ENCODE measurements at places on chromosomes 12 and 14.

DNA sequence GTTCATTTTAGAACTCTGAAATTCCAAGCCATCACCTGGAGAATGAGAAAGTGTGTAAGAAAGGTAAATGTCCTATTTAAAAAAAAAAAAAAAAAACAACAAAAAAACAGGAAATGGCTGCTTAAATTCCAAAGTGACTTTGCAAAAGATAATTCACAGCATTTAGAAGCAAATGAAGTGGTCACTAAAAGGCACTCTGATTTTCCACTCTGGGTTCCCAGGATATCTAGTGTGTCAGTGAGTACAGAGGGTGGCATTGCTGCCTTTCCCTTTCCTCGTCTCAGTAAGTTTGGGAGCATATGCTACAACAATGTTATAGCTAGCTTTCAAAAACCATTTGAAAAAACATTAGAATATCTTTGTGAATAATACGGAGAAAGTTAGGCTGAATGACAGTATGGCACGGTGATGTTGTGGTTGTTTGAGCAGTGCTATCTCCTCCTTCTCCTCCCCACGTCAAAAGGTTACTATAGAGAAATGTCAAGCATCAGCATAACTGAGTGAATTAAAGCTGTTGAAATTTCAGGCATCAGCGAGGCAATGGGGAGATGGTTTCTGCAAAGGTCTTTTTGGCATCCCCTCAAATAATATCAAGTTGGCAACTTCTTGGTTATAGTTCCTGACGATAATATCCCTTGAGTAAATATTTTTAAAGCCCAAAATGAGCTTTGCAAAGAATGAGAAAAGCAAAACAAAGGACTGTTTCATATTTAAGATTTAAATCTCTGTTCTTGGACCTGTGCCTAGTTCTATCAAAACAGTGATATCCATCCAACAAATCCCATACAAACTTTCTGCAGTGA lies 164.5 kb upstream of the E2F7 start:
- DNase-seq: no peak

- no peak for DNase-seq
Observed at GRCh38 chr14:23465261-23465660, 4.2 kb upstream of the NGDN start.

DNA sequence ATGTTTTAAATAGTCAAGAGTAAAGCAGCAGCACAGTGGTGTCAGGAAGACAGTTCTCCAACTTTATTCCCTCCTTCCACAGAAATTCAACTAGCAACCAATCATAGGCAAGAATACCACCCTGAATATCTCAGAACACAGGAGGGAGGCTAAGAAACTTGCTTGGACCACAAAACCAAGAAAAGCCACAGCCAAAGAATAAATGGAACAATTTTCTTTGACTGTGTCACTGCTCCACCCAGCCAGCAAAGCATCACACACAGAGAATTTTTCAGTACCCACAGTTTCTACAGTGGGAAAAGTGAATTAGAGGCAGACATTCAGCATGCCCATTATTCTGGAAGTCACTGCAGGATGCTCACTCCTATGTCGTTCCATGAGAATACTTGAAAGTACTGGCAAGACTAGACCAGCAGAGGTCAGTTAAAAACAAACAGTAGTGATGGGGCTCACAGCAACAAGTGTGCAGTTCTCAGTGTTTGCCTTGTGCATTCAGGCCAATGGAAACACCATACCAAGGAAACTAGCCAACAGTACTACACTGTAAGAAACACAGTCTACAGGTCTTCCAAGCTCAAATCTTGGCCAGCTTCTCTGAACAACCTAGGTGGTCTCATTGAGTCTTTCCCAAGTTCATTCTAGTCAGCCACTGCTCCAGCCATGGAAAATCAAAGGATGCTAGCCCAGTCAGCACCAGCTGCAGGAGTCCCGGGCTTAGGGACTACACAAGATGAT lies 56.8 kb upstream of the FOXG1 start:
- no peak for DNase-seq

- peak; percentile 52 for DNase-seq
Observed at GRCh38 chr12:78181544-78182162, 351.0 kb downstream of the NAV3 start.

GRCh38 chr14:86915406-86915805 lies 1077.6 kb downstream of the GALC start:
- no peak for DNase-seq

- DNase-seq: no peak
Observed at GRCh38 chr12:45363903-45364302, 148.0 kb downstream of the ANO6 start.

DNA sequence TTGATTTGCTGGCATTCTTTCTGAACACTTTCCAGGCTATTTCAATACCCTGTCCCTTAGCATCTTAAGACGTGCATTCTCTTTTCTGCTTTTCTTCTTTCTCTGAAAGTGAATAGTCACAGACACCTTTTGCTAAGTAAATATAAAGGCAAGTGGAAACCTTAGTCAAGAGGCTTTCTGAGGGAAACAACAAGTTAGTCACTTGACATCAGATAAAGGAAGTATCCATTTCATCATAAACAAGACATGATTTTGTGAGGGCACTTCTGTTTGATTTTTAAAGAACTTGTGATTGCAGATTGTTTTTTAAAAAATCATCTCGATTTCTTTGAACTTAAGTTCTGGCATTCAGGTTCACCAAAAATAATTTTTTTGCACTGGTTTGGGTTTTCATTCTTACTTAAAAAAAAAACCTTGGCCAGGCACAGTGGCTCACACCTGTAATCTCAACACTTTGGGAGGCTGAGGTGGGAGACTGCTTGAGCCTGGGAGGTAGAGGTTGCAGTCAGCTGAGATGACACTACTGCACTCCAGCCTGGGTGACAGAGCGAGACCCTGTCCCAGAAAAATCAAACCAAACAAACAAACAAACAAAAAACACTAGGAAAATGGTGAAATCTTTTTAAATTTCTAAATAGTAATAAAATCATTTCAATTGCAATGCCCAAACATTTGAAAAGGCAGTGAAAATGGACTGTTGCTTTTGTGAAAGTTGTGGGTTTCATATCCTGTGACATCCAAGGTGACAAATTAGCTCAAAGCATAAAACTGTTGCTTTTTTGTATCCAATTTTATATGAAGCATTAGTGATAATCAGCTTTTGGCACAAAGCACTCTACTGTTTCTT lies 8.3 kb upstream of the KLHL42 start:
- DNase-seq: no peak

DNA sequence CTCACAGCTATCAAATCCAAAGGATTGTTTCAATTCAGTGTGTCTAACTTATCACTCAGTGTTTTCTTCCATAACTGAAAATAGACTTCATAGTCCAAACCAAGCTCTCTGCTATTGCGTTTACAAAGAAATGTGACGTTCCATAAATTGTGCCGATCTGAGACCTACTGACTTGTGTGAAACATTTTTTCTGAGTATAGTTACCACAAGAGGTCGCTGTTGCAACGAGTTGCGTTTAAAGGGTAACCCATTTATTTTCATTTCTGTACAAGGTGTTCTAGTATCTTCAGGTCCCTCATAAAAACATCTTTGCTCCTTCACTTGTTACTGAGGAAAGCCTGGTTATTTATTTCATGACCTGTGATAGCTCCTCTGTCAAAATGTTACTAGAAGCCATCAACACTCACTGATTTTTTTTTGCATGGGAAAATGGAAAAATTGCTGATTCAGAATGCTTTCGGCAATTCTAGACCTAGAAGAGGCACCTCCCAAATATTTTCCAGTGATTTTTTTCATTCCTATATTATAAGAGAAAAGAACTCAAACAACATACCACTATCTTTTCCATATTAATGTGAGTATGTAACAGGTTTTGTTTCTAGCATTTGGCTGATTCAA lies 60.9 kb upstream of the OR4E1 start:
- no peak for DNase-seq

DNA sequence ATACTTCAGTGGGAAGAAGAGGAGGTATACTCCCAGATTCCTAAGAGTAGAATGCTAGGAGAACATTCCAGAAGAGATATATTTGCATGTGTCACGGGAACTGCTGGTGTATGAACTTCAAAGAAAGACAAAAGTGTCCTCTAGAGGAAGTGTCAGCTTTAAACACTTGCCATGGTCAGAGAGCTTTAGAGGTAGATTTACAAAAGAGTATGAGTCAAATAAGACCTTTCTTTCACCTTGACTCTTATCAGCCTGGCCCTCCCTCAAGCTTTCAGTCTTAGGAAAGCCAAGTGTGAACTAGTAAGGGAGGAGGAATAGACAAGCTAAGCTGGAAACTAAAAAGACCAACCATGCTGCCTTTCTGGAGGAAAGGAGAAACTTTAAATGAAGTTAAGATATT lies 34.7 kb downstream of the COX8C start:
- DNase-seq: no peak

DNA sequence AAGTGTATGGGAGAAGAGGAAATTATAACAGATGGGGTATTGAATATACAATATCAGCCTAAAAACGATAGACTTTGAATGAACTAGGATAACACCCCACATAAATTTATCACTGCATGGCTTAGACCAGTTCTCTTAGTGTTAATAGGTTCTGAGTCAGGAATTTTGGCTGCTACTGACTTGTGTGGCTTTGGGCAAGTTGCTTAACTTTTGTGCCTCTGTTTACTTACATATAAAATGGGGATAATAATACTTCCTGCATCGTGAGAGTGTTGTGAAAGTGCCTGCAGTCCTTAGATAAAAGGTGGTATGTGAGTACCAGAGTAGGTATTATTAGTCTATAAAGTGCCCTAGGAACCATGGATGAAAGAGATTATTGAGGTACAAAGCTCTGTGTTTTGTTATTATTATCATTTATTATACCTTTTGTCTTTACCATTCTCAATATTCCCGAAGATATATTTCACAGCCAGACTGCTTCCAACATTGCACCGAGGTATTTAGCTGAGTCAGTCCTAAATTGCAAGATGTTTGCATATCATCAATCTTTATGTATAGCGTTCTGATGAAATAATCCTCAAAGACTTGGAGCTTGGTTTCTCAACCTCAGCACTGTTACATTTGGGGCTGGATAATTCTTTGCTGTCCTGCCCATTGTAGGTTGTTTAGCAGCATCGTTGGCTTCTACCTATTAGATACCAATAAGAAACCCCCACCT lies 2.3 kb upstream of the PAWR start:
- DNase-seq: no peak

GRCh38 chr14:69226178-69226577 lies 33.8 kb upstream of the GALNT16 start:
- no peak for DNase-seq

DNA sequence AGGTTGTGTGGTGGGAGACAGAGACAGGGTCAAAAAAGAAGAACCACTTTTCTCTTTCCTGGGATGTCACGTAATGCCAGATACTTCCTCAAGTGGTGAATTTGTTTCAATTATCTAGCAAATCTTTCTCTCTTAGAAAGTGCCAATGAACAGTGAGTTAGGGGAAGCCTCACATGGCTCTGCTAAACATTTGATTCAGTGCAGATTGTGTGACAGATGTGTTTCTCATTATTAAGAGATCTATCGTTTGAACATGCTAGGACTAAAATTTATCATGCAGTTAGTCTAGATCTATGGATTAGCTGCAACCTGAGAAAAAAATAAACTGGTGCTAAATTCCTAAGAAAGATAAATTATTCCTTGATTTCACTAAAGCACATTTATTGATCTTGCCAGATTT lies 247.8 kb downstream of the MDGA2 start:
- DNase-seq: no peak

GRCh38 chr12:49518914-49519573 lies 19.8 kb upstream of the KCNH3 start:
- DNase-seq: no peak

- no peak for DNase-seq
Observed at GRCh38 chr12:75317784-75318183, 12.3 kb downstream of the CAPS2 start.

DNA sequence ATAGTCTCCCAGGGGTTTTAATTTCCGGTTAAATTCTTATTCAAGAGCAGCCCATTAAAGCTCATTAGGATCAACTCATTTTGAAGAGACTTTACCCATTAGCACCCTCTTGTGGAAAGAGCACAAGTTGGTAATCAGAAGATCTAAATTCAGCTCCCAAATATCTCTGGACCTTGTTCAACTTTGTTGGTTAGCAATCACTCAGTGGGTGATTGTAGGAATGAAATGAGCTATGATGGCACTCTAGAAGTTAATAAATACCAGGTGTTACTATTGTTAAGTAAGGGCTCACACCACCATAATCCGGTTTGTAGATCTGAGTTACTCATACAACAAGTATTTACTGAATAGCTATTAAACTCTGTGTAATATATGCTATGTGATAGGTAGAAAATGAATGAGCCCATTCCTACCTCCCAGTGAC lies 42.9 kb downstream of the TRIP11 start:
- no peak for DNase-seq

- DNase-seq: no peak
Observed at GRCh38 chr12:123468786-123469185, 10.8 kb downstream of the SNRNP35 start.

DNA sequence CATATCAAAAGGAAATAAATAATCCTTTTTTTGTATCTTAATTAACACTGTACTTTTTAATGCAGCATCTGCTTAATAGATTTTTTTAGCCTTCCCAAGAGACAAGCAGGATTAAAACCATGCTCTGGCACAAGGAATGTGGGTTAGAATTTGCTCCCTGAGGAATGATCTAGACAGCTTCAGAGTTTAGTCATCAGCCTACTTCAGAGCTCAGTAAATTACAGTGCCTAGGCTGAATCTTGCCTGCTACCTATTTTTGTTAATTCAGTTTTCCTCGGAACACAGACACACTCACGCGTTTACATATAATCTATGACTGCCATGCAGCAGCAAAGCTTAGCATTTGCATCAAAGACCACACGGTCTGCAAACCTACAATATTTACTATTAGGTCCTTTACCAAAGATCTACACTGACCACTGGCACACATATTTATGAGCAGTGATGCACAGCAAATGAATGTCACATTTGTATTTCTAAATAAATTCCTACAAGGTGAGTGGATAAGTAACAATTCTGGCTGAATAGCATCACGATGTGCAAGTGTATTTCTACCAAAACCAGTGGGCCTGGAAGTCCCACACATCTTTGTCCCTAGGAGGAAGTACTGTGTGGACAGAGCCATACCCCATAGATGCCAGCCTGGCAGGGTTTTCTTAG lies 309.8 kb upstream of the TMEM132C start:
- no peak for DNase-seq

- no peak for DNase-seq
Observed at GRCh38 chr12:106953352-106954250, 2.1 kb upstream of the TMEM263 start.
